ENCODE measurements at places on chromosomes 11 and 22. TPM values are rescaled to one million over a fixed set of nuclear protein-coding genes. Genes with fewer than 3 reads are reported as not detected.

JAML gene
- 2.7 TPM for polyA plus RNA-seq

UCP3 gene
- polyA plus RNA-seq, result 2.0 TPM

NCR3LG1 gene
- polyA plus RNA-seq, result 0.85 TPM

RAB38 gene
- polyA plus RNA-seq, result 0.99 TPM

OR4D5 gene
- polyA plus RNA-seq, result not detected

- DNase-seq, result no peak
Observed at GRCh38 chr22:27972732-27973698, 54.0 kb upstream of the PITPNB start.

DNA sequence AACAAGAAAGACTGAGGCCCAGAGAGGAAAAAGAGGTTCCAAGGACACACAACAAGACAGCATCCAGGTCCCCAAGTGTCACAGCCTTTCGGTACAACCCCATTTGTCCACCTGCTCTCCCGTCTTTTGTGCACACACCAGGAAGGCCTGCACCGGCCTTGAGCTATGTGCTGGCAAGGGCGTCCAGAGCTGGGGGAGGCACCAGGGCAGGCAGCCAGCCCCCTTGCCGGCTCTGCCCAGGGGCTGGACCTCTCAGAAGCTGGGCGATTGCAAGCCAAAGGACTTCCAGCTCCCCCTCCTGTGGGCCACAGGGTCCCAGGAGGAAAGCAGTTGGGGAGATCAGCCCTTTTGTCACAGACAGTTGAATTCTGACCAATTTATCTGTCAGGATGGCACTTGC, 210.5 kb downstream of the MN1 start:
- no peak for DNase-seq

DNA sequence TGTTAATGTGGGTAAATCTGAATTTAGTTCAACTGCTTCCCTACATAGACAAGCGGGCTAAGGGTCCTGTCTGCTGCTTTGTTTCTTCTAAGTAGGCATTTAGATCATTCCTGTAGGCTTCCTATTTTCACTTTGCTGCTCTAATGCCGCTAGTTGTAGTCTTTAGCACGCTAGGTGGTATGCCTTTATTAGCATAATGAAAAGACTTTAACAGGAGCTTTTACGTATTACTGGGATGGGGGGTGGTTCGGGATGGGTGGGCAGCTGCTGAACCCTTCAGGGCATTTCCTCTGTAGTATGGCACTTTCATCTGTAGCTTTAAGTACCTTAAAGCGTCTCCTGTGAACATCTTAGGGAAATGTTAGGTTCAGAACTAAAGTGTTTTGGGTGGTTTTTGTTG, 85.3 kb downstream of the GGT1 start:
- no peak for DNase-seq

DNA sequence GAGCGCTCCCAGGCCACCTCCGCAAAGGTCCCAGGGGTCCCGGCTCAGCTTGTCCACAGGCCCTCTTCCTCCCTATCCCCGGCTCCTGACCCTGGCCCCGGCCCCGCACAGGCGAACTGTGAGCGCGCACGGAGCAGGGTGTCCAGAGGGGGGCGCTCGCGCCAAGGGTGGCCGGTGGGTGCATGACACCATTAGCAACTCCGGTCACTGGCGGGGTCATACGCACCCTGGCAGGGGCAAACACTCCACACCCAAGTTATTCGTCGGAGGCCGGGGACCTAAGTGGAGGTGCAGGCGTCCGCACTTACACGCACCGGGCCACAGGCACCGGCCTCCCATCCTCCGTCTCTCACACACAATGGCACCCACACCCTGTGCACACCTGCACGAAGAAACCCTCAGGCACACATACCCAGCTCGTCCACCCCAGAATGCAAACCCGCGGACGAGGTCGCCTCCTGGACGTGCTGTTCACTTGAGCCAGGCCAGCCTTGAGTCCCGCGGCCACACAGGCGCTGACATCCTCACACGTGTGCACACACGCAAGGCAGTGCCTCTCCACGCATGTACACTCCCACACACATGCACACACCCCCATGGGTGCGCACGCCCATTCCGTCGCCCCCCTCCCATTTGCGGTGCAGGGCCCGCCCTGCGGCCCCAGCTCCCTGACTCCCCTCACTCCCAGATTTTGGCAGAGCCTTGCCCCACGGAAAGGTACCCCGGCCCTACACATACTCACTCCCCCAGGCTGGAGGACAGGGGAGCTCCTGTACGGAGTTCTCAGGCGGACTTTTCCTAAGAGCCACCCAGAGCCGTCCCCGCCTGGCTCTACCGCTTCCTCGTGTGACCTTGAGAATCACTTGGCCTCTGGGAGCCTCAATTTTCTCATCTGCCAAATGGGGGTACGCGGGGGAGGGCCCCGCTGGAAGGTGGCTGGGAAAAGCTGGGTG, at the start of gene RASGRP2:
Gene RASGRP2 (minus strand): TSS at position 552 of the 953 bp plus-strand sequence. CDS start 1,276 bp downstream, outside the sequence.
- peak; percentile 75 for DNase-seq

DNA sequence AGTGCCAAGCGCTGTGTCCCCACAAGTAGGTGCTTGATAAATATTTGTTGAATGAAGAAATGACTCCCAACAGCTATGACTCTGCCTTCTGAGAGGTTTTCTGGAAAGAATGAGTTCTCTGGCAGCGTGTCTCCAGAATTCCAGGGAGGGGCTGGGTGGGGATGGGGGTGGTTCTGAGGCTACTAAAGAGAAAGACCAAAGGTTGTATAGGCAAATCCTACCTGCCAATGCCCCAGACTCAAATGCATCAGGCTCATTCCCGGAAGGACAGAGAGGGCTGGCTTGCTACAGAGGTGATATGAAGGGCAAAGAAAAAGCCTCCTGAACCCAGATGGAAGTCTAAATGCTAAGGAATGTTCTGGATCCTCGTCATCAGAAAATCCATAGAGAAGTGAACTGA, 1.9 kb downstream of the DUSP18 start:
- DNase-seq, result no peak

- no peak for DNase-seq
Observed at GRCh38 chr11:85776951-85777602, 33.9 kb downstream of the SYTL2 start.

- DNase-seq, result no peak
Observed at GRCh38 chr22:37209140-37209845, 3.0 kb downstream of the SSTR3 start.

- DNase-seq, result no peak
Observed at GRCh38 chr11:10050561-10050960, 243.5 kb downstream of the SBF2 start.

DNA sequence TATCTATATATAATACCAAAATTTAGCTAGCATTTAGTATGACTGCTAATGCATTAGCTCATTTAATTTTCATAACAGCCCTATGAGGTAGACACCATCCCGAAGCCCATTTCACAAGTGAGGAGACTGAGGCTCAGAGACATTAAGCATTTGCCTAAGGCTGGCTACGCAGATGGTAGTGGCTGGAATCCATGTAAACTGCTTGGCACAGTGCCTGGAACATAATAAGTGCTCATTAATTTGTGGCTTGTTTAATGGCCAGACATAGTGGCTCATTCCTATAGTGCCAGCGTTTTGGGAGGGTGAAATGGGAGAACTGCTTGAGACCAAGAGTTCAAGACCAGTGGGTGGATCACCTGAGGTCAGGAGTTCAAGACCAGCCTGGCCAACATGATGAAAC, 17.8 kb upstream of the TP53I11 start:
- no peak for DNase-seq

DNA sequence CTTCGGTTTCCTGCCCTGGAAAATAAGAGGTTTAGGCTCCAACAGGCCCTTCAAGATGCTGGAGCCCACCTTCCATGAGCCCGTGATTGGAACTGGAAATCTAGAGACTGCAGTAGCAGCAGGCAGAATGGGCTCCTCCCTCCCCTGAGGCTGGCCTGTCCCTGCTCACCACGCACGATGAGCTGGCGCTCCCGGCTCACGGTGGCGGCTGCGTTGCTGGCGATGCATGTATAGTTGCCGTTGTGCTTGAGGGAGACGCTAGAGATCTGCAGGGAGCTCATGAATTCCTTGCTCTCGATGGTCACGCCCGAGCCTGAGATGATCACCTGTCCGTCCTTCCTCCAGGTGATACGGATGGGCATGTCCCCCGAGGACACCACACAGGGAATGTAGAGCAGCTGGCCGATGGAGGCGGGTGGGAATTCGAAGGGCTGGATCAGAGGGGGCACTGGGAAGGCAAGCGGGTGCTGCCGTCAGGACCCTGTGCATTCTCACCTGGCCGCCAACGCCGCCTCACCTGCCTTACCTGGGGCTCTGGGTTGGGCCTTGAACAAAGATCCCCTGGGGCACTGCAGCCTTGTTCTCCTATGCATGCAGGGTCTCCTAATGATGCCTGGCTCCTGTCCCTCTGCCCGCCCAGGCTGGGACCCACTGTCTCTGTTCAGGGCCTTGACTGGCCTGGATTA, 177.8 kb downstream of the CEP164 start:
- no peak for DNase-seq

DNA sequence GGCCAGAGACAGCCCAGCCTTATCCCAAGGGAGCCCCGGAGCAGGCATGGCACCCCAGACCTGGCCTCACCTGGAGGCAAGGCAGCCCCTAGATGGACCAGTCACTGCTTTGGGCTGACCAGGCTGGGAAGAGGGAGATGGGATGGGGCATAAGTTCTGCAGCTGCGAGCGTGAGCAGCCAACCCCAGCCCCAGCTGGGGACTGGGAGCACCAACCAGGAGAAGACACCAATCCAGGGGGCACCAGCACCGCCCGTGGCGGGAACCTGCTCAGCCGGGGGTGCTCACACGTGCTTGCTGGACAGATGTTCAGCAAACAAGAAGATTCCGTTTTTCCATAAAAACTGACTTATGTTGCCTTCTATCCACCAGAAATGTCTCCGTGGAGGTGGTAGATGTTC, 16.2 kb upstream of the FADD start:
- DNase-seq, result no peak

GRCh38 chr11:126112547-126112946, 49.9 kb upstream of the CDON start:
- no peak for DNase-seq

DNA sequence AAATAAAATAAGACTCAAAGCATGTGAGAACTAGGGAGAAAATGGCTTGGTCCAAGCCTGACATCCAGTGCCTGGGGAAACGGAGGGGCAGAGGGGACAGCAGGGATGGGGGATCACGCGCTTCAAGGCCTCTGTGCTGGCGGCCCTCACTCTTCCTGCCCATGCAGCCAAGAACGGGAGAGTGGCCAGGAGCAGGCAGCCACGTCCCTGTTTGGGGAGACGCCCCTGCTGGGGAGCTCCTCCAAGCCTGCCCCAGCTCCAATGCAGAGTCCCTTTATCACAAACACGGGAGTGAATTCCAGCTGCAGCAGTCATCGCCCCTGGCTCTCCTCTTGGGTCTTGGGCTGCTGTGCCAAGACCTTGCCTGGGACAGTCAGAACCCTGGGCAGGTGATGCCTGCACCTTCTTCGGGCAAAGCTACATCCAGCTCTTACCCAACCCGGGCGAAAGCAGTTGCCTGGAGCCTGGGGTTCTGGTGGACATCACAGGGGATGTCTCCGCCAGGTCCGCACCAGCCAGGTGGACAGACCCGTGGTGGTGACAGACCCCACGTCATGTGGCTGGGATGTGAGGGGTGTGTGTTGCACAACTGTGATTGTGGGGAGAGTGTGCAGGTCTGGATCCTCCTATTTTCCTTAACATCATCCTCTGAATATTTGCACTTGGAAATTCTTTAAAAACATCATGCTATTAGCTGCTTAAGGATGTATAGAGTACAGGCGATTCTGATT, 1391.3 kb downstream of the BRD1 start:
- DNase-seq, result no peak

DNA sequence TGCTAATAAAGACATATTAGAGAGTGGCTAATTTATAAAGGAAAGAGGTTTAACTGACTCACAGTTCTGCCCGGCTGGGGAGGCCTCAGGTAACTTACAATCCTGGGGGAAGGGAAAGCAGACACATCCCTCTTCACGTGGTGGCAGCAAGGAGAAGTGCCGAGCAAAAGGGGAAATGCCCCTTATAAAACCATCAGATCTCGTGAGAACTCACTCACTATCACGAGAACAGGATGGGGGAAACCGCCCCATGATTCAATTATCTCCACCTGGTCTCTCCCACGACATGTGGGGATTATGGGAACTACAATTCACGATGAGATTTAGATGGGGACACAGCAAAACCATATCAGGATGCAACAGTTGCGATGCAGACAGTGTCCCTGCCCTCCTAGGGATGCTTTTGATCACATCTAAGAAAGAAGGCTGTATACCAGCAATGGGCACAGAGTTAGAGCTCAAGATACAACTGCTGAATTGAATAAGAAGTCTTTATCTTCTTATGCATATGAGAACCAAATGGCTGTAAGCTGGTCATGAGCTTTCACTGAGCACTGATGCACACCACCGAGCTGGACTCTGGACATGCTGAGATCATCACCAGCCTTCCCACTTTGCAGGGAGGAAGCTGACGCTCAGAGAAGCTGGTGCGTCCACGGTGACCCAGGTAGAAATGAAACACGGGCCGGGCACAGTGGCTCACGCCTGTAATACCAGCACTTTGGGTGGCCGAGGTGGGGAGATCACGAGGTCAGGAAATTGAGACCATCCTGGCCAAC, 255.2 kb downstream of the MN1 start:
- DNase-seq, result no peak

- DNase-seq, result no peak
Observed at GRCh38 chr11:2783536-2784082, 83.8 kb upstream of the KCNQ1OT1 start.

DNA sequence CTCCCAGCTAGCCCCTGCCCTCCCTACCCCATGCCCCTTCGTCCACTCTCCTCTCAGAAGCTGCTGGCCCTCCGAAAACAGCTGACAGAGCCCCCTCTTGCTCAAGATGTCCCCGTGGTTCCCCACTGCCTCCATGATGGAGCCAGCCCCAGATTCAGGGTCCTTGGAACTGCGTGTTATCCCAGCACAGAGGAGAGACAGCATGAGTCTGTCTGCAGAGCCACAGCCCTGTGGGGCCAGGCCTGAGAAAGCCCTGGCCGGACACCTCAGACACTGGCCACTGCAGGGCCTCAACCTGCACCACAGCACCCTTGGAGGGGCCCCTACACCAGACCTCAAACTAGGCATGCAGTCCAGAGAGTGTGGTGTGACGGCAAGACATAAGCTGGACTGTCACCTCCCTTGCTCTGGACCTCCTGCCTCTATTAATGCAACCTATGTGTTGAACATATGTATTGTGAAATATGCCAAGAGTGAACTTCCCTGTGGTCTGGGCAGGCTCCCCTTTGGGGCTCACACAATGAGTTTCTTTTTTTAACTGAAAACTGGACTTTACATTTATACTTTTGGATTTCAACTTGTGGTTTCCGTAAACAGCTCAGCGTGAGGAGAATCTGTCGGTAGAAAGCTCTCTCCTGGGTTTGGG, 9.6 kb downstream of the PNPLA5 start:
- DNase-seq, result no peak

DNA sequence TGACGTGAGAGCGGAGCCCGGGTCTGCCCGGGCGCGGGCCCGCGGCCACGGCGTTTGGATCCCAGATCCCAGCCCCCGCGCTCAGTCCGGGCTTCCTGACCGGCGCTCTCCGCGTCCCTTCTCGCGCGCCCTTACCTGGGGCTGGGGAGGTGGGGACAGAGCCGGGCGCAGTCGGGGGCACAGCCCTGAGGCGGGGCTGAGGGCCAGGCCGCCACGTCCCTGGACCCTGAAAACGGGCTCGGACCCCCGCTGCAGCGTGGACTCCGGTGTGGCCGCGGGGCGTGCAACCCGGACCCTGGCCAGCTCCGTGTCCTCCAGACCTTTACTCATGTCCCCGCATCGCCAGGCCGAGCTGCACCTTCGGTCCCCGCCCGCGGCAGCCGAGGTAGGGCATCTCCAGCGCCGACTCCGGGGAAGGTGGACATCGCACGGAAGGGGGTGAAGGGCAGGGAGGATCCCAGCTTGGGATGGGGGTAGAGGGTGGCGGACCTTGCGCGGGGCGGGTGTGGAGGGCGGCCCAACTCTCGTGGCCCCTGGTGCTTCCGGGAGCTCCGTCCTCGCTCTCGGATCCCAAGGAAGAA, 9.9 kb upstream of the AIFM3 start:
- peak; percentile 44 for DNase-seq

- no peak for DNase-seq
Observed at GRCh38 chr22:37749831-37750595, 53.2 kb downstream of the TRIOBP start.

All from pancreas (tissue), 10 donors.